ENCODE measurements at places on chromosomes 6 and 20.

- DNase-seq, result no peak
Observed at GRCh38 chr20:34528921-34529297, 12.7 kb downstream of the DYNLRB1 start.

DNA sequence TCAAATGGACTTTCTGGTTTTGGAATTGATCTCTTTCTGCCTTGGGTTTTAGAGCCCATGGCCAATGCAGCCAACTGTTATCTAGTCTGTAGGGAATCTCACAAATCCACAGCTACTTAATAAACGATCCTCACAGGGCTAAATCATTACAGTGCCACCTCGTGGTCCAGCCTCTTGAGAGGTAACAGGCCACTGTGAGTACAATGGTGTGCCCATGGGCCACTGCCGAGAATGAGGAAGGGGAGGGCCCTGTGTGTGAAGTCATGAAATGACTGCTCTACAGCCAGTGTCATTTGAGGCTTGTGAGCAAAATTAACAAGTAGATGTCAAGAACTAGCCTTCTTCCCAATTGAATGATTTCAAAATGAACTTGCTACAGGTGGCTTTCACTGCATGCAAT, 54.3 kb upstream of the GMPR start:
- DNase-seq, result peak; percentile 19

GRCh38 chr20:1486566-1486965, 4.7 kb downstream of the SIRPB2 start:
- no peak for DNase-seq

DNA sequence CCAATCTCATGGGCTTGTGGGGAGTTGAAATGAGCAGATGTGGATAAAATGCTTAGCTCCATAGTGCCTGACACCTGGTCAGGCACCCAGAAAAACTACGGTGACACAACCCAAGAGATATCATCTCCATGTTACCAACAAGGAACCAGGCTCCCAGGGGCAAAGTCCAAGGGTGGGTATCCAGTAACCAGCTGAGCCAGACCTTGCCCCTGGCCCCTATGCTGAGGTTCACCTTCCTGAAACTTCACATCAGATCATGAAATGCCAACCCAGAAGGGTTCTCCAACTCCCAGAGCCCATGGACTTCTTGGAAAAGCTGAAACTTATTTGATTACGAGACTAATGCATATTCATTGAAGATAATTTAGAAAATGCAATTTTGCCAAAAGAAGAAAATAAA, 141.8 kb upstream of the KCNG1 start:
- DNase-seq, result no peak

DNA sequence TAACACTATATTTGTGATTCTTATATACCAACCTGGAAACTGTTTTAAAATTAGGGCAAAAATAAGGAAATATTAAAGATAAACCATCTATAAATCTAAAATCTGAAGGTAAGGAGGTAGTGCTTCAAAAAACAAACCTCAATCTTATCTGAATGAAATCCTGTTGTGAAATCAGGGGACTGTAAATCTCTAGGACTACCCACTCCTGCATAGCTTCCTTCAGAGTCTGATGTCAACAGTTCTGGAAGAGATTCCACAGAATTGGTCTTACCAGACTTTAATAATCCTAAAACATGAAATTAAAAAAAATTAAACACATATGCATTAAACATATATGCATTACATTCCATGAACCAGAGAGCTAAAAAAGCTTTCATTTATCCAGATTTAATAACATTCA, 51.4 kb downstream of the IBTK start:
- no peak for DNase-seq

- DNase-seq, result peak; percentile 28
Observed at GRCh38 chr6:14660806-14661579, 543.4 kb downstream of the CD83 start.

Measured in activated CD4-positive, alpha-beta T cell treated with anti-CD3 and anti-CD28 coated beads, Interleukin-2, amount 50 U/mL, for 48 hours (primary cell).